ENCODE measurements at places on chromosomes 2 and 18.

DNA sequence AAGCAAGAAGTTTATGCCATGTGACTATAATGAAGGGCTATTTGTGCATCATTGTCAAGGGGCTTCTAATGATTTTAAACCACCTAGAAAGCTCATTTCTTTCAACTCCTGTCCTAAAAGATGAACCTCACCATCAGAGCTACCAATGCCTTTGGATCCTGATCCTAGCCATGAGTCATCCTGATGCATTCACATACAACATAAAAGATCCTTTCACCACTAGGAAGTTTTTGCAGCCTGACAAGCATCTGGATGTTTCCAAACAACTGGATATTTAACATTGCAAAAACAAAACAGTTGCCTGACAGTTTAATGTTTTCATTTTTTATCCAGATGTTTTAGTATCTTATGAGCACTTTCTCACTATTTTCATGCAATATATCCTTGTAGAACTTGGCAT is 425.3 kb downstream of the MBD2 start:
- DNase-seq: no peak

DNA sequence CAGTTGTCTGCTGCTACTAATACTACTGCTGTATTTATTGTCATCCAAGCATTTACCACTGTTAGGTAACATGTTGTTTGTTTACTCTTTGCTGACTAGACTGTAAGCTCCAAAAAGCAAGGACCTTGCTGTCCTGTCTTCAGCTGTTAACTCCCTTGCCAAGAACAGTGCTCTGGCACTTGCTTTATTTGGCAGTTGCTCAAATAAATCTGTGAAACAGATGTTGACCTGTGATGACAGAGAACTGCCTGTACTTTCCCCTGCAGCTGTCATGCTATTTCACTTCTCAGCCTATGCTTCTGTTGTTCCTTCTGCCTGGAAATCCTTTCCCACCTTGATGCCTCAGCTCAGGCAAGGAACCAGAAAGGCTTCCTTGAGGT is 181.2 kb downstream of the ATAD2B start:
- no peak for DNase-seq

- DNase-seq: no peak
Measured at GRCh38 chr2:30218814-30219213, 12.5 kb upstream of the LBH start.

GRCh38 chr2:197011021-197011417 is 84.5 kb upstream of the PGAP1 start:
- no peak for DNase-seq

DNA sequence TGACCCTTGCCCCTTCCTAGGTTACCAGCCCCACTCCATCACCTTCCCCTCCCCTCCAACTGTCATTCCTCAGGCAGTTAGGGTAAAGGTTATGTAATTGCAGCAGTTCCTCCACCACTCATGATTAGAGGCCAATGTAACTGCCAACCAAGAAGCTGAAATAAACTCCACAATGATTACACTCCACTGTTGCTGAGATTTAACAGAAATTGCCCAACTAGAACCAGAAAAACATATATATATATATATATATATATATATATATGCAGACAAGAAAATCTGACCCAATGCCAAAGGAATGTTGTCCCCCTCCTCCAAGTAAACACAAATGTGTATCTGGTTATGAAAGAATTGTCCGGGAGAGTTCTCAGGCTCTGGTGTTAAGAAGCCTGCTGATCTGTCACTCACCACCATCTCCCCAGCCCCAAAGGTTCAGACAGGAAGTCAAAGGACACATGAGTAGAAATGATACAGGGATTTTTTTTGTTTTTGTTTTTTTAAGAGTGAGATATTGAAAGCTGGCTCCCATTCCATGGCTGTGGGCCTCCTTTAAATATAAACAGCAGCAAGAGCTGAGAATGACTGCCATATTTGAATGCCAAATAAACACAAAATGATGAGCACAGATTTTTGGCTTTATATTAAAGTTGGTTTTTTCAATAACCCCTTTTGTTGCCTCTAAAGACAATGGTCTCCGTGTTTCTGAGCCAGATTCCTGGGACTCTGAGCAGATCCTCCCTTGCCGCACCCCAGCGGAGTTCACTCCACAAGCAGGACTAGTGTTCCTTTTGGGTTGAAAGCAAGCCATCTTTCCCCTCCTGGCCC is 127.2 kb upstream of the MAPRE2 start:
- no peak for DNase-seq

DNA sequence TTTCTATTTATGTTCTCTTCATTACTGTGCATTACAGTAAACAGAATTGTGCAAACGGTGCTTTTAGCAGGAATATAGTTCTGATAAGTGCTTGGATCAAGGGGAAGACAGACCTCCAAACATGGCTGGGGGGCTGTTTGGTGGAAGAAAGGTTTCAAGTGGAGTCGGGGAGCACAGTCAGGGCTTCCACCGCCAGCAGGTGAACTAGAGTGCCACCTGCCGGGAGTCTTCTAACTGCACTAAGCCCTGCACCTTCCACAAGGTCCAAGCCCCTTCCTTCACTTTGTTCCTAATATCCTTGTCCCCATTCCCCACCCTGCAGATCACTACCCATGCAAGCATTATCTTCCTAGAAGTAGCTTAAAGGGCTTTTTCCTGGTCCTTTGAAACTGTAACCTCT is 11.1 kb downstream of the ONECUT2 start:
- DNase-seq: no peak

DNA sequence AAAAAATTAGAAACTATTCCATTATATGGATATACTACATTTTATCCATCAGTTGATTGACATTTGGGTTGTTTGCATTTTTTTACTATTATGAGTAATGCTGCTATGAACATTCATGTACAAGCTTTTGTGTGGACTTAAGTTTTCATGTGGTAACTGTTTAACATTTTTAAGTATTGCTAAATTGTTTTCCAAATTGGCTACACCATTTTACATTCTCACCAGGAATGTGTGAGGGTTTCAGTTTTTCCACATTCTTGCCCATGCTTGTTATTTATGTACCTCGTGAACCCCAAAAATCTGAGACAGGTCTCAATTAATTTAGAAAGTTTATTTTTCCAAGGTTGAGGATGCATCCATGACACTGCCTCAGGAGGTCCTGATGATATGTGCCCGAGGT is 3.1 kb upstream of the TXNL4A start:
- DNase-seq: no peak

GRCh38 chr2:239159476-239159911 is 241.3 kb downstream of the HDAC4 start:
- no peak for DNase-seq

- no peak for DNase-seq
Measured at GRCh38 chr2:32491346-32491745, 134.5 kb downstream of the BIRC6 start.

GRCh38 chr2:23379220-23379695 is 5.7 kb upstream of the KLHL29 start:
- no peak for DNase-seq

GRCh38 chr2:160257743-160258491 is 57.8 kb upstream of the ITGB6 start:
- DNase-seq: no peak

GRCh38 chr2:164972216-164972615 is 16.9 kb upstream of the SLC38A11 start:
- DNase-seq: no peak

- DNase-seq: peak; percentile 53
Measured at GRCh38 chr2:234288974-234289455, 207.9 kb downstream of the ARL4C start.

DNA sequence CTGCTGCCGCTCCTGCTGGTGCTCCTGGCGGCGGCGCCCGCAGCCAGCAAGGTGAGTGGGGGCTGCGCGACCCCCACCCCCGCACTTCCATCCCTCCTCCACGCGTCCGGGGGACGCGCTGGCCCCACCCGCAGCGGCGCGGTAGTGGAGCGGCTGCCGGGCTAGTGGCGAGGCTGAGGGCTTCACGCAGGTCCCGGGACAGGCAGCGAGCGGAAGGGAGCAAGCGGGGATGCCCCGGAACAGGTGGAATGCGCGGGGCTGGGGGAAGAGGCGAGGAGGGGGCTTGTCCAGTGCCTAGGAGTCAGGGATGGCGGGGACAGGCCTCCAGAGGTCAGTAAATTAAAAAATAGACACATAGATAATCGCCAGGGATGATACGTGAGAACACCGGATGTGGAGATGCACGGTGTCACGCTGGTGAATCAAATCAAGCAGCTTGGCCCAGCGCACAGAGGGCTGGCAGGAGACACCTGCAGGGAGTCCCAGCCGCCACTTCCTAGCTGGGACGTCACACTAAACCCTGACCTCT is 403 bp downstream of the COL4A3 start:
- no peak for DNase-seq

GRCh38 chr2:44397447-44398175 is 35.9 kb downstream of the CAMKMT start:
- no peak for DNase-seq

- no peak for DNase-seq
Measured at GRCh38 chr2:152505495-152505906, 170.5 kb downstream of the FMNL2 start.

DNA sequence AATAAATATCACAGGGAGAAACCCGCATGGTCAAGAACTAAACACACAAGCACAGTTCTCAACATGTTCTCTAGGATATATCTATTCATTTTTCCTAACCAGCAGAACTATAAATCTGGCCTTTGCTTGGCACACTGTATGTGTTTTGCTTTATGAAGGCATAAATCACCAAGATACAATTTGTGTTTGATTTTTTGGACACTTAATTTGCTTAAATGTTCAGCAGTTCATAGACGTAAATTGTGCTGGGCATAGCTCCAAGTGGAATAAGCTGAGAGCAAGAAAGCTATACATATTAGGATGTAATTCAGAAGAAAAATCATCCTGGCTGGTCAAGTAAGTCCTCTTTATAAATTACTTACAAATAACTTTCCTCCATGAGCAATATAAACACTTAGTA is 341.5 kb upstream of the ATP5MC3 start:
- no peak for DNase-seq

DNA sequence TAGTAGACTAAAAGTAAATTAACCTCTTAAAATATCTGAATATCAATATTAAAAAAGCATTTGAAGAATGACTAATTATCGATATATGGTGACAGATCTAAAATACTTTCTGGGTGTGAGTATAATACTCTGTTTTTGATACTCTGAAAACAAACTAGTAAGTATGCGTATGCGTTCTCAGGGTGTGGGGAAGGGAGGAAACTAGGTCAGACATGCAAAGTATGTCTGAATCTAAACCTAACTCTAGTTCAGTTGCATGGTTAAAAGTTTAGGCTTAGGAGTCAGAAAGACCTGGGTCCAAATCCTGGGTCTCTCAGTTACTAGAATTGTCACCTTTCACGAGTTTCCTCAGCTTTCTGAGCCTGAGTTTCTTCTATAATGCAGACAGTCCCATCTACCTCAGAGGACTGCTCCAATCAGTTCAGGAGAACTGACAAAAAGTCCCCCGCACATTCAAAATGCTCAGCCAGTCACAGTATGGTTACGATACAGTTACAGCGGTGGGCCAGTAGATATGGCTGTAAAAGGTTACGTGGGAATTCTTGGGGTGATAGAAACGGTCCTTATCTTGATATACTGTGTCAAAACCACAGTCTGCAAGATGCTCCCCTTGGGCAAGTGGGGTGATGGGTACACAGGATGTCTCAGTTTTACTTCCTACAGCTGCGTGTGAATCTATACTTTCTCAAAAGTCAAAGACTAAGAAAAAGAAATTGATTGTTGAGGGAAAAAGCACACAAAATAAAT is 29.2 kb downstream of the UNC50 start:
- DNase-seq: no peak

GRCh38 chr2:173326806-173327205 is 27.9 kb upstream of the CDCA7 start:
- no peak for DNase-seq

DNA sequence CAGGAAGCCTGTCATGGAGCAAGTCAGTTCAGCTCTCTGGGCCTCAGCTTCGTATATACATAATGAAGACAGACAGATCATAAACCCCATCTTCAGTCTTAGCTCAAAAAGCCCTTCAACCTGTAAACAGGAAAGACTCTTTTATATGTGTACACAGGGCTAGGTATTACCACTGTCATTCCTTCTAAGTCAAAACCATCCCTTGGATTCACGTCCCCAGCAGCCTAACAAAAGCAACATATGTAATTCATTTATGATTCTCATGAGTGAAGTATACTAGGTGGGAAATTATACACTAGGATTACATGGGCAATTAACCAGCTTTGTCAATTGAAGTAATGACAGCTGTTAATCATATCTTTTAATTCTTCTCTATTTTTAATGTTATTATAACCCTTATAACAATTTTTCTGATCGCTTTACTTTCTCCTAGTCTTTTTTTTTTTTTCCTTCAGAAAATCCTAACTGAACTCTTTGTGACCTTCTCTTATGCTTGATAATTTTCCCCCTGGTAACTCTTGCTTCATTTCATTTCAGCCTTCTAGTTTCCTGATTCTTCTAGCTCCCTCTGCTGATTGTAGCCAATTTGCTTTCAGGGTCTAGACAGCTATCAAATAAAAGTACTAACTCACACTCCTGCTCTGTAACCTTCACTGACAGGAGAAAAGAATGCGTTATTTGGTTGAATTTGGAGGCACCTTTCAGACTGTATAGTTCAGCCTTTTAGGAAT is 99.7 kb downstream of the RBM43 start:
- no peak for DNase-seq

- no peak for DNase-seq
Measured at GRCh38 chr2:145543856-145544255, 1023.9 kb upstream of the ZEB2 start.

GRCh38 chr18:35030277-35030989 is 10.8 kb upstream of the MAPRE2 start:
- DNase-seq: no peak

DNA sequence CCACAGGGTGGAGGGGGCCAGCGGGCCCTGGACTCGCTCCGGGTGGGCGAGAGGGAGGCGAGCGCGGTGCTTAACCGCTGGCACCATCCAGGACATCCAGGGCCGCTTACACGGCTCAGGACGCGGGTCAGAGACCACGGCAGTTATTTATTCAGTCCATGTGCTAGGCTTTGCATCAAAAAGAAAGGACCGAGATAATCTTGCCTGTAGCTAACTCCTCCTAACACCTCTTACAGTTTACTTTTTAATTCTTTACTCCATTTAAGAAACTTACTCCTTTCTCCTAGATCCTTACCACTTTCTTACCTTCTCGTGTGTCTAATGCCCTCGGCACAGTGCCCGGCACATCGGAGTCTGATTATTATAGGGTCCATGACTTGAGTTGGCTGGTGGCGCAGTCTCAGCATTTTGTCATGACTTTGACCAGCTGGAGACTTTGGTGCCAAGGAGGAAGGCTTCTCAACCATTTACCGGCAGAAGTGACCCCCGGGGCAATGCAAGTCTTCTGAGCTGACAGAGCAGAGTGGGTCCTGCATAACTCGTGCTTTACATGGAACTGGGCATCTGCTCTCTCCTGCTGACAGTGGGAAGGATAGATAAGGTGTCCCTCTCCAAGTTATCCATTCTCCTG is 503 bp downstream of the ANXA4 start:
- no peak for DNase-seq

- DNase-seq: peak; percentile 90
Measured at GRCh38 chr18:2657788-2658458, 2.4 kb downstream of the SMCHD1 start.

- no peak for DNase-seq
Measured at GRCh38 chr2:219475278-219475677, 23.4 kb upstream of the GMPPA start.
